ENCODE measurements at places on chromosomes 12 and 14. TPM values are rescaled to one million over a fixed set of nuclear protein-coding genes. Genes with fewer than 3 reads are reported as not detected.

- DNase-seq, result no peak
These were observed 581.9 kb downstream of the VRK1 start for GRCh38 chr14:97379091-97379531.

DNA sequence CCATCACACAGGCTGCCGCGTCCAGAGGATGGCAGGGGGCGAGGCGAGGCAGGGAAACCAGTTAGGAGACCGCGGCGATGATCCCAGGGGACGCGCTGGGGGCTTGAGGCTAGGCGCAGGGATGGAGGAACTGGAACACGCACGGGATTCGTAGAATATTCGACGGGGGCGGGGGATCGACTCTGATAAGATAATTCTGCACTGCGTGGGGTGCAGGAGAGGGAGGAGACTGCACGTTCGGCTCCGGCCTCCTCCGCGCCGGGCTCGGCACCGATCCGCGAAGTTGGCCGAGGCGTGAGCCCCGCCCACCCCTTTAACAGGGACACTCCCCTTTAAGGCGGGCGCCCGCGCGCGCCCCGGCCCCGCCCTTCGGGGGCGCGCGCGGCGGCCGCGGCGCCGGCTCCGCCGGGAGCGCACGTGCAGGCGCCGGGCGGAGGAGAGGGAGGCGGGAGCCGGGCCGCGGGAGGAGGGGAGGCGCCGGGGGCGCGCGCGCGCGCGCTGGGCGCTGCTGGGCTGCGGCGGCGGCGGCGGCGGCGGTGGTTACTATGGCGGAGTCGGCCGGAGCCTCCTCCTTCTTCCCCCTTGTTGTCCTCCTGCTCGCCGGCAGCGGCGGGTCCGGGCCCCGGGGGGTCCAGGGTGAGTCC lies at the start of gene ACVR1B:
Gene ACVR1B, plus strand, starts transcription at position 501 of the 644 bp plus-strand sequence. Its CDS starts 45 bp downstream, at position 546.
- DNase-seq, result no peak

GRCh38 chr12:42504049-42504448 lies 85.5 kb downstream of the PRICKLE1 start:
- no peak for DNase-seq

GRCh38 chr14:57066463-57066862 lies 202.2 kb downstream of the EXOC5 start:
- DNase-seq, result no peak

DNA sequence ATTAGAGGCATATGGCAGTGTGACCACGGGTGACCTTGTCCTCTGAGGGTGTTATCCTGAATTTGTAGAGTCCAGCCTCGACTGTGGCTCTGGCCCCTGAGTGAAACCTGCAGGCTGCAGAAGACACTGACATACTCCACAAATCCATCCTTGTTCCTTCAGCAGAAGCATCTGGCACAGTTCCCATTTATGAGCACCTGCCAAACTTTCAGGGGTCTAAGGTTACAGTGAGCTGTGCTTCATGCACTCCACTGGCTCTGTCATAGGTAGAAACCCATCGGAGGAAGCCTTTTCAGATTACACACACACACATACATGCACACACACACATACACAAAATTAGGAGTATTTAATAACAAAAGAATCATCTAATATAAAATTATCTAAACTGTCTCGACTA lies 13.6 kb upstream of the NUAK1 start:
- no peak for DNase-seq

GRCh38 chr12:111099186-111099585 lies 178.8 kb upstream of the MYL2 start:
- no peak for DNase-seq

DNA sequence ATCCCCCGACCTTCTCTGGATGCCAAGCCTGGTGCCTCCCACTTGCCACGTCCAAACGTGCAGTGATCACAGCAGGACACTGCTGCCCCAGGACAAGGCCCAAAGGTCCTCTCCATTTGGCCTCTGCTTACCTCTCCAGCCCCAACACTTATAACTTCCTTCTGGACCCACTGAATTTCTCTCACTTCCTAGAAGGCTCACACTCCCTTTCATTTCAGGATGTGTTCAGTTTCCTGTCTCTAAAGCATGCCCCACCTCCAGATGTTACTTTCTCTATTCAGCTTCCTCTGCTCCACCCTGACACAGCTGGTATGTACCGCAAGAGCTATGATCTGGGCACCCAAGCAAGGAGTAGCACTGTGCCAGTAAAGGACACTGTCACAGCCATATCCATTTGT lies 33.0 kb downstream of the CDKL1 start:
- DNase-seq, result no peak

- DNase-seq, result no peak
These were observed 177.4 kb upstream of the HIF1A start for GRCh38 chr14:61517911-61518384.

- DNase-seq, result peak; percentile 90
These were observed 3.6 kb upstream of the TNFRSF1A start for GRCh38 chr12:6345319-6346091.

GRCh38 chr14:74333909-74334308 lies 14.4 kb upstream of the VRTN start:
- DNase-seq, result no peak

DNA sequence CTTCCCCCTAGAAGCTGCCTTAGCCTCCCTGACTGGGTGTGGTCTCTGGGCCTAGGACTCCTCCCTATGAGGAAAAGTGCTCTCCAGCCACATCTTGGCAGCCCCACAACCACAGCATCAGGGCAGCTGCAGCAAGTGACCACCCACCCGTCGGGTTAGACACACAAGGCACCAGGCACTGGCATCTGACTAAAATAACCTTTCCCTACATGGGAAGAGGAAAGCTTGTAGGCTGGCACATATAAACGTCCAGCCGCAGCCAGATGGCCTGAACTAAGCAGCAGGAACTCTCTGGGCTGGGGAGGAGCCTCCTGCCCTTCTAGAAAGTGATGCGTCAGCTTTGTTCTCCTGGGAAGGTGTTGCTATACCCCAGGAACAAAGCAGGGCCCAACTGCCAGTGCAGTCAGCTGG lies 328.7 kb downstream of the DPF3 start:
- no peak for DNase-seq

FGF6 gene
- total RNA-seq, result not detected

CCDC184 gene
- total RNA-seq, result 0.12 TPM

MOK gene
- 7.5 TPM for total RNA-seq

CNTN1 gene
- 2.3 TPM for total RNA-seq

PPP1R1A gene
- 11.1 TPM for total RNA-seq

IL22 gene
- total RNA-seq, result not detected

CLECL1 gene
- total RNA-seq, result not detected
